ENCODE measurements at places on chromosomes 7 and 10.

DNA sequence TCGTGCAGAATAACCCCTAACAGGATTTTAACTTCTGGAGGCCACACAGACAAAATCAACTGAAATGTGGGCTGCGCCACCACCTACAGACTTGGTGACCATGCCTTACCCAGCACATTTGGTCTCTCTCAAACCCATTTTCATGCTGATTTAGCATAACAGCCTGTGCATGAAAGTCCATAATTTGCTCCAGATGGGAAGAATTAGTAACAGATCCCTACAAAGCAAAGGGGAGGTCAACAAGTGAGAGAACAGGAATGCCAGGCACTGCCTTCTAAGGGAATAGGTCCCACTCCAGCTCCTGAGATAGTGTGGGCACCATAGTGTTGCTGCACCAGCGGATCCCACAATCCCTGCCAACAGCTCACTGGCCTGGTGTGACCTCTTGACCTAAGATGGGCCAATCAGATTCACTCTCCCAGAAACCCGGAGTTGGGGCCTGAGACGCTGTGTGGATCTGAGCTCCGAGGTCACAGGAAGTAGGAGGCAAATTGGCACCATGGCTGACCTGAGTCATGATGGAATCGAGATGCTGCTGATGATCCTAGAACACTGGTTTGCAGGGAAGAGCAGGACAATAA lies 32.4 kb downstream of the SLIT1 start:
- DNase-seq = no peak

GRCh38 chr10:130958003-130958402 lies 353.5 kb downstream of the TCERG1L start:
- no peak for DNase-seq

GRCh38 chr10:13516176-13516575 lies 12.6 kb downstream of the BEND7 start:
- DNase-seq = no peak

DNA sequence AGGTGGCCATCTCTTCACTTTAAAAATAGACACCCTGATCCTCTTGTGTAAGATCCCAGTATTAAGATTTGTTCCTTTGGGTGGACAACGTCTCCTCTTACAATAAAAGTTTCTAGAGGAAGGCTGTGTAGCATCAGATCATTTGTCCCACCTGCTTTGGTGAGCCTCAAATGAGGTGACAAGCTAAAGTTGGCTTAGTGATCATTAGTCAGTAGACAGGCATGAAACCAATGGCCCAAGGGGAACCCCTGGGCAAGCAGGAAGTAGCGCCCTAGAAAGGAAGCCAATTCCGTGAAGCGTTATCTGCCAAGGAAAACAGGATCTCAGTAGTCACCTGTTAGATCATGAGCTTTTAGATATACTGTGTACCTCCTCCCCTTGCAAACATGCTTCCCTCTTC lies 66.8 kb downstream of the PCGF5 start:
- no peak for DNase-seq

GRCh38 chr7:84821671-84822534 lies 365.0 kb downstream of the SEMA3D start:
- no peak for DNase-seq

GRCh38 chr7:2029936-2030335 lies 202.8 kb downstream of the MAD1L1 start:
- no peak for DNase-seq

DNA sequence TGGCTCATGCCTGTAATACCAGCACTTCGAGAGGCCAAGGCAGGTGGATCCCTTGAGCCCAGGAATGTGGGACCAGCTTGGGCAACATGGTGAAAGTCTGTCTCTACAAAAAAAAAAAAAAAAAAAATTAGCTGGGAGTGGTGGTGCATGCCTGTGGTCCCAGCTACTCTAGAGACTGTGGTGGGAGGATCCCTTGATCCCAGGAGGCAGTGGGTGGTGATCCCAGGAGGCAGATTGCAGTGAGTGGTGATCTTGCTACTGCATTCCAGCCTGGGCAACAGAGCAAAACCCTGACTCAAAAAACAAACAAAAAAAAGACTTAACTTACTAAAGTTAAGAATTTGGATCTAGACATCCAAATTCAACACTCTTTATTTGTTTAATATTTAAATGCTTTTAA lies 10.2 kb upstream of the ADO start:
- no peak for DNase-seq

- no peak for DNase-seq
These were observed 137.5 kb upstream of the MKLN1 start for GRCh38 chr7:131190146-131190545.

DNA sequence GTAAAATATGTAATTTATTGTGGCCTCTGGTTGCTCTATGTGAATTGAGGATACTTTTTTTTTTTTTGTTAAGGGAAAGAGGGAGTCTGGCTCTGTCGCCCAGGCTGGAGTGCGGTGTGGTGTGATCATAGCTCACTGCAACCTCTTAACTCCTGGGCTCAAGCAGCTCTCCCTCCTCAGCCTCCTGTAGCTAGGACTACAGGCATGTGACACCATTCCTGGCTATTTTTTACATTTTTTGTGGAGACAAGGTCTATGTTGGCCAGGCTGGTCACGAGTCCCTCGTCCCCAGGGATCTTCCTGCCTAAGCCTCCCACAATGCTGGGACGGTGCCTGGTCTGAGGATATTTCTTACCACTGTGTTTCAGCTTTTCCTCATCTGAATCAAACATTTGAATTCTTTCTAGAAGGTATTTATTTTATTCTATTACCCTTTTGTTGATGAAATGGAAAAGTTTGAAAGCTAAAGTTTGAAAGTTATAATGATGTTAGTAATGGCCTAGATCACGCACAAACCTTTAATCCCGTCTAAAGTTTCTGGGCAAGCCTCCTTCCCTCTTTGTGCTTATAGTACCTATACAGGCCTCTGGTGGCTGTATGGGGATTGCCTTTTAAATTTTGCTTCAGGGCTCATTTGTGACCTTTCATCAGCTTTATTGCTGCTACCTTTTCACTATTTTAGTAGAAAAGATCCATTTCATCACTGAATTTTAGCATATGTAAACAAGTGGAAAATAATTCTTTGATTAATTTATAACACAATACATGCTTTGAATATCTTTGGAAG lies 2.0 kb downstream of the IFRD1 start:
- DNase-seq = no peak

DNA sequence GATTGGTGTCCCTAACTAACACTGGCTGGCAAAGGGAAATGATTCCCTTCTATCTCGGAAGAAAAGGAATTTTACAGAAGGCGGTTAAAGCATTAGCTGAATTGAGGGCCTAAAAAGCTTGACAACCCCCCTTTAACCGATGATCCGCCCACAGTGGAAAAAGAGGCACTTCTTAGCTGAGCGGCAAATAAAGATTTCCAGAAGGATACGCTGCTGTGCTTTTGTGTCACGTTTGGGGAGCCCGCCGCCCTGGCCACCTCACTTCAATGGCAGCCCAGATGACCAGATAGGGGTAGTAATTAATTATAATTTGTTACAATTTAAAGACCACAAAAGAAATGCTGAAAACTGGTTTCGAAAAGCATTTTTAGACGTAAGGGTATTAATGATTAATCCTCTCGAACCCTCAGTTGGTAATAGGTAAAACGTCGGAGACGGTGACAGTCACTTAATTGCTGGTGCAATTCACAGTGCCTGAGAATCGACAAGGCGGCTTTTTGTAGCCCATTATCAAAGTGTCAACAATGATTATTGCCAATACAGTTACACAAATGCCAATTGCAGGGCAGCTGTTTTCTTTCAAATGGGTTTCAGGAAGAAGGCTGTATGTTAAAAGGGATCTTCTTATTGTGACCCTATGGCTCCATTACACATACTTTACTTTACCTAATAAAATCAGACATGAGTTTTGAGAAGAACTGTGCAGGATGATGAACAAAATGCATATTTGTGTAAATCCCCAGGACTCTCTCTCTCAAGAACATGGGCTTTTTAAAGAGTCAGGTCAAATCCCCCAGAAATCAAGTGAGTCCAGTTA lies 154.1 kb downstream of the PIP4K2A start:
- DNase-seq = no peak

- no peak for DNase-seq
These were observed 59.1 kb downstream of the CSTF2T start for GRCh38 chr10:51640120-51640819.

DNA sequence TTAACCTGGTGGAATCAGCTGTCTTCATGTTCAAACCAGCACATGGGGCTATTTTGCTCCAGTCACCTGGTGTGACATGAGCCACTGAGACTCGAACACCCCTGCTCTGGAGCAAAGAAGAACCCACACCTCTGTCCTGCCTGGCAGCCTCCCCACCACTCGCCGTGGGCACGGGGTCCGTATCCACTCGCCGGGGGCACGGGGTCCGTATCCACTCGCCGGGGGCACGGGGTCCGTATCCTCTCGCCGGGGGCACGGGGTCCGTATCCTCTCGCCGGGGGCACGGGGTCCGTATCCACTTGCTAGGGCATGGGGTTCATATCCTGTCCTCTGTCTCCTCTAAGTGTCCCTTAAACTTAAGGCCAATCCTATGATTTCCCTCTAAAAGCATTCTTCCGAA lies 558.7 kb downstream of the PTPRN2 start:
- DNase-seq = no peak

DNA sequence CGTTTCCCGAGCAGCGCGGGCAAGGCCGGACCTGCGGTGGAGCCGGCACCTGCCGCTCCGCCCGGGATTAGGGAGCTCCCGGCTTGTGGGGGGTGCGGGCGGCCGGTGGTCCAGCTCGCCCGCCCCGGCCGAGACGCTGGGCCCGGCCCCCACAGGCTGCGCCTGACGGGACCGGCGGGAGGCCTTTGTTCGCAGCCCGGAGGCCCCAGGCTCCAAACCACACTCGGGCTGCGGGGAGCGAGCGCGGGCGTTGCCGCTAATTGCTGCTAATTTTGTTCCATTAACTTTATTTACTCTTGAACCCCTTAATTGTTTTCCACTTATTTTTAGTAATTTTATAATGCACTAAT lies 9.6 kb downstream of the UNCX start:
- DNase-seq = no peak

- no peak for DNase-seq
These were observed 30.8 kb downstream of the ZNF438 start for GRCh38 chr10:31000867-31001266.

DNA sequence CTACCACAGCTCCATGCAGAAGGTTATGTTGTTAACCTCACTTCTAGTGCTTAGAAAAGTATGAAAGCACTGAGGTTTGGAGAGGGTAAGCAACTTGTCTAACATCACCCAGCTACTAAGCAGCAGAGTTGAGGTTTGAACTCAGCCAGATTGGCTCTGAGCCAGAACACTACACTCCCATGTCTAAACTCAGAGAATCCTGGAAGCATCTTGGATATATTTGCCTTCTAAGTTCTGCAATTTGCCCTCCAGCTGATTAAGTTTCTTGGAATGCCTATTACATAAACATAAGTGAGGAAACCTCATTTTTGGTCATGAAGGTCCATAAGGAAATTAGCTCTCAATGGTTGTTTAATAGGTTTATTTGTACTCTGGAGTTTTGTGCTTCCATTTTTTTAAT lies 78.1 kb upstream of the PHYHIPL start:
- no peak for DNase-seq

- DNase-seq = no peak
These were observed 2.5 kb downstream of the PODXL start for GRCh38 chr7:131553931-131554330.

DNA sequence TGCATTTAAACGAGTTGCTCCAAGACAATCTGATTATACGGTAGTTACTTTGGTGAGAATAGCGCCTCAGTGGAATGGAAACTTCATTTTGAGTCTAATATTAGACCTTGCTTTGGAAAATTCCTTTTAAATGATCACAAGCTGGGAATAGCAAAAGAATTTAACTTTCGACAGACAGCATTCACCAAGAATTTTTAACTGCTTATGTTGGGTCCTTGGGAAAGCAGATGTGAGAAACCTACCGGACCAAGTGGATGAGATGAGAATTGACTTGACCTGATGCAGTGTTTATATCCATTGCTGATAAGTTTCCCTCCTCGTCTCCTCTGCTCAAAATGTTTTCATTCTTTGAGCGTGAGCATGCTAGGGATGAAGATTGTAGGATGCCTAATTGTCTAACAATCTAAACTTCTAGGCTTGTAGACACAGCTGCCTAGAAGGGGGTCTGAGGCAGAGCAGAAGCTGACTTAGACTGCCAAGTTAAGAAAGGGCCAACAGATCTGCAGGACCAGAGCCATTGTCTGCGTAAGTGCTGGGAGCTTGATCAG lies 126.9 kb downstream of the CNNM2 start:
- DNase-seq = no peak

DNA sequence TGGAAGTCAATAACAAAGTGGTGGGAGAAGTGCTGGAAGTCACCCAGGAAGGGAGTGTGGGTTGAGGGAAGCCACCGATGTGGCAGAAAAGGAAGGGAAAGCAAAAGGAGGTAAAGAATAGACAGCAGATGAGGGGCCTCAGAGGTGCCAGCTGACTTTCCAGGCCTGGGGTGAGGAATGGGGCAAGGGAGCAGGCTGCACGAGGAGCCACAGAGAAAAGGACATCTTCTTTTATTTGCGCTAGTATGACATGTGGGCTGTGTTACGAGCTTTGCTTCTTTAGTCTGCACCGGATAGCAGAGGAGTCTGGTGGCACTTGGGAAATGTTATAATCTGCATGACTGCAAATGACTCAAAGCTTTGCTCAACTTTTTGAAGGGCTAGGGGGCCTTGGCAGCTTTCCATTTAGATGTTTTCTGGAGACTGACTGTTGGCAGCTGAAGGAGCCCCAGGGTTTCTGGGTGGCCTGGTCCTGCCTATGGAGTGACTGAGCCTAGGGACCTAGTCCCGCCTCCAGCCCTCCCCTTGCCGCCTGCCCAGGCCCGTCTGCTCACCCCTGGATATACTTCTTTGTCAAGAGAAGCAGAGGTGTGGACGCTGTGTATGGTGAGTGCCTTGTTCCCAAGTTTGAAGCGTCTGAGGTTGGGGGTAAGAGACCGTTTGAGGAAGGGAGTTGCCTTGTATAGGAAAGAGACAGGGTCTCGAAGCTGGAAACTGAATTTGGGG lies 5.1 kb downstream of the PRXL2A start:
- no peak for DNase-seq

DNA sequence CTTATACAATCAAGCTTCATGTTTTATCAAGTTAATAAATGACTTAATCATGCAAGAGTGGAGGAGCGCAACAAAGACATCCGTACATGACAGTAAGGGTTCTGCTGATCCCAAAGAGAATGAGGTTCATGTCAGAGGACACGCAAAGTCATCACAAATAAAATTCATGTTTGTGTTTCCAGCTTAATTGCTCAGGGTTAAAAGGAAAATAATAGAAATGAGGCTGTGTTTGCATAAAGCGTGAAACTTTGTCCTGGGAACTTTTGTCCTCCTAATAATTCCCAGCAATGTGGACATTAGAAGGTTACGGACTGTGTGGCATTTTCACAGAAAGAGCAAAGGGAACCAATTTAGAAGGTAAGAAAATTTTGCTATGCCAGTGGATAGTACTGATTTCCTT lies 237.3 kb downstream of the INHBA start:
- DNase-seq = no peak

- no peak for DNase-seq
These were observed 26.4 kb downstream of the FBXW4 start for GRCh38 chr10:101668566-101668965.

DNA sequence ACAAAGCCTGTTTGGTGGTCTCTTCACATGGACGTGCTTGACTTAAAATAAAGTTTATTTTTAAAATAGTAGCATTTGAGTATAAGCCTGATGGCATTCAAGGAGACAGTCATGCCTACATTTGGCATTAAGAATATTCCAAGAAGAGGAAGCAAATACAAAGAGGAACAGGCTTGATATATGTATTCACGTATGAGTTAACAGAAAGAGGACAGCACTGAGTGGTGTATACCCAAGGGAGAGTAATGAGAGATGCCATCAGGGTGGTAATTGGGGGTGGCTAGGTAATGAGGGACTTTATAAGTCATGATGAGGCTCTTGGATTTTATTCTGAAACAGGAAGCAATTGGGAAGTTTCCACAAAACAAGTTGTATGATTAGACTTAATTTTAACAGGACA lies 363.3 kb downstream of the SEMA3D start:
- DNase-seq = no peak
